ENCODE measurements at places on chromosomes 1 and 21. TPM values are rescaled to one million over a fixed set of nuclear protein-coding genes. Genes with fewer than 3 reads are reported as not detected.
A peak's percentile ranks its signal among the peaks of the same experiment; 100 is the strongest.

- no peak overlapping the region for H3K4me3 ChIP-seq
- no peaks in the 10 kb centered on the region for H3K27me3 ChIP-seq
- no peaks in the 10 kb centered on the region for H3K4me1 ChIP-seq
Measured at GRCh38 chr1:94641990-94642389, 100.4 kb upstream of the F3 start.

DNA sequence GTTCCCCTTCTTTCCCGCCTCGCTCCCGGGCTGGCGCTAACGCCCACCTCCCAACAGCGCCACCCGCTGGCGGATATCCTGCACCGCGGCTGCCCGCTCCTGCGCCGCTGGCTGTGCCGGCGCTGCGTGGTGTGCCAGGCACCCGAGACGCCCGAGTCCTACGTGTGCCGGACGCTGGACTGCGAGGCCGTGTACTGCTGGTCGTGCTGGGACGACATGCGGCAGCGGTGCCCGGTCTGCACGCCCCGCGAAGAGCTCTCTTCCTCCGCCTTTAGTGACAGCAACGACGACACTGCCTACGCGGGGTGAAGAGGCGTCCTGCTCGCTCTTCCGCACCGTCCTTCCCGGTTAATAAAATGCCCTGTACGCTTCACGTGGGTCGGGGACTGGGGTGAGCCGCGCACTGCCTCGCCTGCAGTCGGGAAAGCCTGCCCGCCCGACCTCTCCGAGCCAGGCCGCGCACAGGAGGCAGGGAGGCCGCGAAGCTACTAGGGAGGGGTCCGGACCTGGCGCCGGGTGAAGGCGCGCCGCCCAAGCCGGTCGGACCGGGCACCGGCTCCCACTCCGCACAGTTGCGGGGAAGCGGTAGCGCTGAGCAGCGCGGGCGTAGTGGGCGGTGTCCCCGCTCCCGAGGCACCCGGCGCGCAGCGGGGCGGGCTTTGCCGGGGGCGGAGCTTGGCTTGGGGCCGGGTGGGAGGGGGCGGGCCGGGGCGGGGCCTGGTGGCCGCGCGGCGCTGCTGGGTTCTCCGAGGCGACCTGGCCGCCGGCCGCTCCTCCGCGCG, at the start of gene ADAM15:
Gene ADAM15 (plus strand): TSS at position 757 of the 782 bp plus-strand sequence. CDS start 71 bp downstream, outside the sequence.
- no peaks in the 10 kb centered on the region for H3K27me3 ChIP-seq
- H3K36me3 ChIP-seq, result no peaks in the 10 kb centered on the region
- peaks cover 31% of the 10 kb centered on the region for H3K4me1 ChIP-seq

DNA sequence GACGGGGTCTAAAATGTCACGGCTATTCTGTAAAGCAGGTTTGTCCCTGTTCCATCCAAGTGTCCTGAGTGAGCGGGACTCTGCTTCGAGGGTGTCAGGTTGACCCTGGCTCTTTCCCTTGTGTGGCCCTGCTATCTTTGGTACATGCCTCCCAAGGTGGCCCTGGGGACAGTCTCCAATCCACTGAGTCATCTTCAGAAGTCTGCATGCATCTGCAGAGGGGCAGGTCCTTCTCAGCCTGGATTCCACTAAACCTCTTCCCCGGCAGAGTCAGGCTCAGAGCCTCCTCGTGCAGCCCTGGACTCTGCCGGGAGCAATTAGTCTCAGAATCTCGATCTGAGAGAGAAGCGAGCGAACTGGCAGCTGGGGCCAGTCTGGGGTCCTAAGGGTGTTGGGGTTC, 50.1 kb upstream of the KCNJ15 start:
- no peaks in the 10 kb centered on the region for H3K4me1 ChIP-seq
- no peak overlapping the region for H3K27ac ChIP-seq
- DNase-seq, result no peak
- no peaks in the 10 kb centered on the region for H3K36me3 ChIP-seq
- no peak overlapping the region for H3K4me3 ChIP-seq

DNA sequence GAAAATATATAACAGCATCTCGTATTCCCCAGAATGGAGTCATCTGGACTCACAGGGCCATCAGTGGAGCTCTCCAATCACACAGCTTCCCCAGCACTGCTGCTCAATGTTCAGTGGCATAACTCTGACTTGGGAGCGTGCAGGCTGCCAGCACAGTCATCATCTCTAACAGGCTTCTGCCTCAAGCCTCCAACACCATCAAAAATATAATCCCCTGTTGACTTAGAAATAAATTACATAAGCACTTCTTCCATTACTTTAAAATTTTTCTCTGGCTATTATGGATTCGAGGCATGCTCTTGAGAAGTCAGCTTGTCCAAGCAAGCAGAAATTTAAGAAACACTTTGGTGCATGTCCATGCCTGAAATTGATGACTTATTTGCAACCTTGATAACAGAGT, 6.2 kb downstream of the DUSP23 start:
- no peak for DNase-seq
- H3K4me1 ChIP-seq, result peaks cover 9% of the 10 kb centered on the region
- H3K4me3 ChIP-seq, result no peak overlapping the region
- no peaks in the 10 kb centered on the region for H3K36me3 ChIP-seq
- H3K27me3 ChIP-seq, result no peaks in the 10 kb centered on the region

GRCh38 chr1:167141963-167142362, 48.1 kb downstream of the STYXL2 start:
- DNase-seq, result no peak
- H3K4me1 ChIP-seq, result no peaks in the 10 kb centered on the region
- no peak overlapping the region for H3K27ac ChIP-seq

GRCh38 chr1:89068291-89068690, 3.3 kb upstream of the GBP1 start:
- H3K27ac ChIP-seq, result no peak overlapping the region
- no peaks in the 10 kb centered on the region for H3K36me3 ChIP-seq
- no peaks in the 10 kb centered on the region for H3K27me3 ChIP-seq
- peaks cover 9% of the 10 kb centered on the region for H3K4me1 ChIP-seq
- H3K4me3 ChIP-seq, result no peak overlapping the region

- DNase-seq, result peak; percentile 58
- H3K27me3 ChIP-seq, result no peaks in the 10 kb centered on the region
- H3K27ac ChIP-seq, result no peak overlapping the region
- H3K36me3 ChIP-seq, result no peaks in the 10 kb centered on the region
- no peak overlapping the region for H3K4me3 ChIP-seq
- peaks cover 5% of the 10 kb centered on the region for H3K4me1 ChIP-seq
Measured at GRCh38 chr1:110783292-110783918, 89.5 kb upstream of the CD53 start.

DNA sequence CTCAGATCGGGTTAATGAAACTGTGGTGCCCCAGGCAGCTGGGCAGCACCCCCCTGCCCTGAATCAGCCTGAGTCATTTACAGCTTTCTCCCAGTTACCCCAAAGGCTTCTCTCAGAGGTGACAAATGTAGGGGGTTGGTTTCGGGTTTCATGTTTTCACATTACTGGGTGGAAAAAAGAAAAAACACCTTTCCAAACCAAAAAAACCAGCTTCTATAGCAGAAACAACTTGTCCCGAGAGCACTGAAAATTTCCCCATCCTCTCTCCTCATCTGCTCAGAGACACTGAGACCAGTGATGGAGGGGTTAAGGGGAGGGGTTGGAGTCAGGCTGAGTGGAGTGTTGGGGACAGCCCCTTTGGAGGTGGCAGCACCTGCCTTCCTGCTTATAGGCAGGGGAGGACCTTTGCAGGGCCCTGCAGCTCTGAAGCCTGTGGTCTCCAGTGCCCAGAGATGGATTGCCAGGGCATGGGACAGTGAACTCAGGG, 15.6 kb downstream of the UTP11 start:
- H3K4me1 ChIP-seq, result peaks cover 31% of the 10 kb centered on the region
- H3K4me3 ChIP-seq, result no peak overlapping the region
- H3K27me3 ChIP-seq, result no peaks in the 10 kb centered on the region

DNA sequence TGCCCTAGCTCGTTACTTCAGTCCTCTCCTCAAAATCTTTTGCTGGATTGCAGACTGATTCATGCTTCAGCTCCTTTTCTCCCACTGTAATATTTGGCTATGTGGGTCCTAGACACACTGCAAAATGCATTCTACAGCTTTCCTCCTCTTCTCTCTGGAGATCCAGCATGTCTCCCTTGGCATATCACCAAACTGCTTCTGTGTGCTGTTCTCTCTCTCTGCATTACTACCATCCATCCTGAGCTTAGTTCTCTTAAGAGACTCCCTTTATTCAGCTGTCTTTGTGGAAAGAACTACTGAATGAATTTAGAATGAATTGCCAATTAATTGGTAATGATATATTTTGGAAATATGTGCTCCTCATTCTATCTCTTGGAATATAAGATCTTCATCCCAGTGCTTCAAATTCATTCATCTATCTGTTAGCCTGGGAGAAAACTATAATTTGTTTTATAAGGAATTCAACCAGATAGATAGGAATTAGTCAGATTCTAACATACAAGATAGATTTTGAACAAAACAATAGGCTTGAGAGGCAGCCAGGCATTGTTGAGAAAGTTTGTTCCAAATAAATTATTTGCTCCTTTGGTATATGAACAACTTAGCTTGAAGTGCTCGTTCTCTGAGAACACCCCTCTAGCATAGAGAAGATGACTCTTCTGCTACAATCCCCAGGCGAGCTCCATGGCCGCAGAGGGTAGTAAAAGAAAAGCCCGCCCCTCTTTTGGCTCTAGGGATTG, 71.9 kb downstream of the NTMT2 start:
- H3K27ac ChIP-seq, result no peak overlapping the region
- H3K27me3 ChIP-seq, result no peaks in the 10 kb centered on the region
- no peaks in the 10 kb centered on the region for H3K36me3 ChIP-seq
- no peaks in the 10 kb centered on the region for H3K4me1 ChIP-seq
- DNase-seq, result no peak

VSIG8 gene
- not detected for total RNA-seq

AGTRAP gene
- 24.6 TPM for total RNA-seq

ASAP3 gene
- total RNA-seq, result 27.4 TPM

CA14 gene
- total RNA-seq, result not detected

TNFRSF25 gene
- total RNA-seq, result 4.2 TPM

Data from body of pancreas (tissue), 4 donors.